ENCODE measurements at places on chromosomes 1 and 21.

DNA sequence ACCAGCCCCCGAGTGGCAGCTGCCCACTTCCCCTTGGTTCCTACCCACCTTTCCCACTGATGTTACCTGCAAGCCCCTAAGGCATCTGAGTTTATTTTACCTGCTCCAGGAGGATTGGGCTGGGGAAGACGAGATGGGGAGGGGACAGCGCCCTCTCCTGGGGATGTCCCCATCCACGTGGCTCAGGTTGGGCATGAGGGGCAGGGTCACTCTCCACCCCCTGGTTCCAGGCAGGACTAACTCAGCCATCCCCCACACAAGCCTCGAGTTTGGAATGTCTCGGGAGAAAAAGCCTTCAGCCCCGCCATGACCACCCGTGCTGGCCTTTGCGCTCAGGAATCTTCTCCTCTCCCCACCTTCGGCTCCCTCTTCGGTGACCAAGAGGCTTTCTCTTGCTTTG lies 90.0 kb downstream of the ARHGEF10L start:
- no peak for DNase-seq

- DNase-seq: no peak
Observed at GRCh38 chr1:90155721-90156487, 161.0 kb downstream of the ZNF326 start.

GRCh38 chr1:60152891-60153290 lies 79.3 kb upstream of the C1orf87 start:
- no peak for DNase-seq

DNA sequence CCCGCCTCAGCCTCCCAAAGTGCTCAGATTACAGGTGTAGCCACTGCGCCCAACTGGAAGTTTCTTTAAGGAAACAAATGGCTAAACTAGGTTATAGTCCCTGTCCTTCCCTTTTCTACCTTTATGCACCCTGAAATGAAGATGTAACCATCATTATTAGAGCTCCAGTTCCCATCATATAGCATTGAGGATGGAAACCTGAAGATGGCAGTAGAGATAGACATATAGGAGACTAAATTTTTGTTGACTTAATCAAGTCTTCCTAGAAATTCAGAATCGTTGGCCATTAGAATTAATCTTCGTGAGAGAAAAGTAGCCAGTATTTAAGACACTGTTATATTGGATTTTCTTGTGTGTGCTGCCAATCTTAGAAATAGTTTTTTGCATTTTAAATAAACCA lies 1016.3 kb upstream of the NCAM2 start:
- no peak for DNase-seq

- DNase-seq: no peak
Observed at GRCh38 chr1:162632698-162633080, 425 bp downstream of the DDR2 start.

- DNase-seq: no peak
Observed at GRCh38 chr1:195580988-195581387, 1027.3 kb downstream of the KCNT2 start.

DNA sequence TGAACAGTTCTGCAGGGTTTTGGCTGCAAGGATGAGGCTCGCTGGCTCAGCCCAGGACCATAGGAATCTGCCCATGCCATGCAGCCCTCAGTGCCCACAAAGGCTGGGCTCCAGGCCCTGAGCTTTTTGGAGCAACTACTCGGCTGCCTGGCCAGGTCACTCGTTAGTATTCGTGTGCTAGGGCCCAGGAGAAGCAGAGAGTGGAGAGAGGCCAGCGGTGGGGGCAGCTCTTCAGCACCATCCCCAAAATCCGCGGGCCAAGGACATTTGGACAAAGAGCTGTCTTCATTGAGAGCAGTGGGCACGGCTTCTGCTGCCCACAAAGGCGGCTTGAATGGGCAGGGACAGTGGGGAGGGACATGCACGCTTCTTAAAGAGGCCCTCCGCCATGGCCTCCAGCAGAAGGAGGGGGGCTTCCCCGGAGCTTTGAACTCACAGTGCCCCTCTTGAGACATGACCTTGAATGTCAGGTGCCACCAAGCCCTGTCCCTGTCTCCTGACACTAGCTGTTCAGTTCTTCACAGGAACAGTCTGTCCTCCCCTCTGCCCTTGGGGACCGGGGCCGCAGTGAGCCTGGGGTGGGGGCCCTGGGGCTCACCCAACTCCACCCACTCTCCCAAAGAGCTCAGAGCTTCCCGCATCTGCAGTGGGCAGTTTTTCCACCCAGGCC lies 106.1 kb upstream of the ARHGEF16 start:
- DNase-seq: no peak

DNA sequence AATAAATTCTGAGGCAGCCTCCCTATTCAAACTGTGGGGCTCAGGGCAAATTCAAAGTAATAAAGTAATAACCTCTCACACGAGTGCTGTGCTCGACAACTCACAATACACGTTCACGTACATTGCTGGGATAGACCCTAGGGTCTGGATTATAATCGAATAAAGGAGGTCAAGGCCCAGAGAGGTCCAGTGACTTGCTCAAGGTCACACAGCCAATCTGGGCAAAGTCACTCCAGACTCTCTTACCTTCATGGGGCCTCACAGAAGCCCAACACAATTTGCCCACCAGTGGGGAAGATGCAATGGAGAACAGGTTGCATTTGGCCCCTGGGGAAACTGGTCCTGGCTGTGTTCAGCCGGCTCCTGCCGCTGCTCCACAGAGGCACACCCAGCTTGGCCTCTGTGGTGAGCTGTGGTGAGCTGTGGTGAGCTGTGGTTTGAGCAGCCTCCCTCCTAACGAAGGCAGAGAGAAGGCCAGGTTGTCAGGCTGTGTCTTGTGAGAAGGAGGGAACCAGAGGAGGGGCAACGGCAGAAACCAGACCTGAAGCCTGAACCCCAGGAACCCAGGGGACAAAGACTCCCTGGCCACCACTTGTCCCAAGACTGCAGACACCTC lies 35.1 kb downstream of the NUAK2 start:
- DNase-seq: no peak

DNA sequence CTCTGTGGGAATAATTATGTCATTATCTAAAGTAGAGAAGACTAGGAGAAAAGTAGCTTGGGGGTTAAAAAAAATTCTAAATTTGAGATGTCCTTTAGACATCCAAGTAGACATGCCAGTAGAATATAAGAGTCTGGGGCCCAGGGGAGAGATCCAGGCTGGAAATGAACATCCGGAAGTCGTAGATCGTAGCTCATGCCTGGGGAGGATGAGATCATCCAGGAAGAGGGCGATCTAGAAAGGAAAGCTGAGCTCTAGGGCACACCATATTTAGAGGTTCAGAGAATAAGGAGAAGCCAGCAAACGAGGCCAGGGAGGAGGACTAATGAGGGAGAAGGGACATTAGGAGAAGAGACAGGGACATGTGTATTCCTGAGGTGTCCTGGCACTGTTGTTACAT lies 12.2 kb downstream of the NGF start:
- DNase-seq: no peak

DNA sequence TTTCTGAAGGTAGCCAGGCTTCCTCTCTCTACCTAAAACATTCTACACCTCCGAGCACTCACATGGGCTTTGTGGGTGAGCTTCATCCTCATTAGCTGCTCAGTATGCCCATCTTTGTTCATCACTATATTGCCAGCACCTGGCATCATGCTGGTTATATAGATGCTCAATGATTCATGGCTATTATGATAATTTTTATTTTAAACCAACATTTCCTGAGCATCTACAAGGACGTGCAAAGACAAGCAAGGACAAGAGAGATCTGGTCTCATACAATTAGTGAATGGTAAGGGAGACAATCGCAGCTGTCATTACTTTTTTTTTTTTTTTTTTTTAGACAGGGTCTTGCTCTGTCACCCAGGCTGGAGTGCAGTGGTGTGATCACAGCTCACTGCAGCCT lies 11.3 kb upstream of the QSOX1 start:
- DNase-seq: no peak

DNA sequence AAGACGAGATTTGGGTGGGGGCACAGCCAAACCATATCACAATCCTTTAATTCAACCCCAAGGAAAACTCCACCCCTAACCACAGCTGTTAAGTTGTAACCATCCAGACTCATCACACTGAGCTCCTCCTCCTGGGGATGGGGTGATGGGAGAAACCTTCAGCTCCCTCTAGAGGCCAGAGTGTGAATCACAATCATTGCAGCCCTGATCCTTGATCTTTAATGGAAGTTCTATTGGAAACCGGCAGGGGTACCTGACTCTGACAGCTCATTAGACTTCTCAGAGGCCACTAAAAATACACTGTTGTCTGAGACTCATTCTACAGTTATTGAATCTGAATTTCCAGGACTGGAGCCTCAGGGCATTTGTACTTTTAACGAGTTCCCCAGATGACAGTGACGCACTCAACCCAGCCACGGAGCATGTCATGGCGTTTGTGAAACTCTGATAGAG lies 127.2 kb downstream of the IGSF21 start:
- DNase-seq: peak; percentile 61

DNA sequence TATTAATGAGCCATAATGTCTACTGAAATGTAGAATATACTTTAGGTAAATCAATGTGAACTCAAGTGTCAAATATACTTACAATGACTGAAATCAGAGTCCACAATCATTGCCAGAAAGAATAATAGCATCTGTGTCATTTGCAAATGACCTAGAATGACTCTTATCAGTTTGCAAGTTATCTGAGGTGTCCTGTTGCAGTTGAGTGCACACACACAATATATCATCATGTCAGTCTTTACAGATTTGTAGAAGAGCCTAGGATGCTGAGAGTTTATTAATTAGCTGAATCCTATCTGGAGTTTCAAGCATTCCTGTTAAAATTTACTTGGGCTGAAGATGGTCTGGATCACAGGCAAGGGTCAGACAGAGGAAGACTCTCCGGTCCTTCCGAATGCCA lies 324.0 kb upstream of the GREM2 start:
- DNase-seq: no peak

DNA sequence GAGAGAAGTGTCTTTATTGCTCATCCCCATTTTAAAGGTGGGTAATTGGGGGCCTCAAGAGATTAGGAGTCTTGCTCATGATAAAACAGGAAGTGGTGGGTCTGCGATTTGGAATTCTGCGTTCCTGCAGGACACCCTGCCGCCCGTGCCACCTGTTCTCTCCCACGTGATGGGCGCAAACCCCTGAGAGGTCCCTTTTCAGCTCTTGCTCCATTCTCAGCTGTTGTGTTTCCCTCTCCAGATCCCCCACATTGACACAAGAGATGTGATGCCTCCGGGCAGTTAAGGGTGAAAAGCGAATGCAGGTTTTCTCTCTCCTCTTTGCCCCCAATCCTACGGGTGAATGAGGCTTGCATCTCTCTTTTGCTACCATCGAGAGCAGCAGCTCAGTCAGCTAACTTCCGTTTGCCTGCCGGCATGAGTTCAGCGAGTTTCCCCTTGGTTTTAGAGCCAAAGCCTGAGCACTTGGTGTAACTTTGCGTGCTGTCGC lies 57.5 kb downstream of the KIF26B start:
- no peak for DNase-seq

GRCh38 chr1:30275926-30276764 lies 447.2 kb downstream of the MATN1 start:
- no peak for DNase-seq

DNA sequence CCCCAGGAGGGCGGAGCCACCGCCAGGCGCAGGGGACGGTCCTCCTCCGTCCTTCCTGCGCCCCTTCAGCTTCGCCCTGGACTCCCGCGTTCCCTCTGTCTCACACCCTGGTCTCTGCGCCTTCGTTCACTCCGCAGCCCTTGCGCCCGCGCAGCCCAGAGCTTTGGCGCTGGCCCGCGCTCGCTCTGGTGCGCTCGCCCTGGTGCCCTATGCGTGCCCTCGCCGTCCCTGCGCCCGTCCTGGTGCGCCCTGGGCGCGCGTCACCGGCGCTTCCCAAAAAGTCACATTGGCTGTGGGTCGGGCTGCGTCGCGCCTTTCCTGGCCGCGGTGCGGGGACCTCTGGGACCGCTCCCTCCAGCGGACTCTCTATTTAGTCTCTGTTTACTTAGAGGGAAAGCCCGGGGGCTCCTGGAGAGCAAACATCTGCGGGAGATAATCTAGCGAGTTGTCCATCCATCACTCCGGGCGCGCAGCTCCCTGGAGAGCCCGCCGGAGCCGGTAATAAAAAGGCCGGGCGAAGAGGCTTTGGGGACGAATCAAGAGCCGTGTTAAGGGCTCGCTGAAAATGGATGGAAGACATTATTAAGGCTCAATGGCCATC lies 178.6 kb downstream of the PRDM16 start:
- no peak for DNase-seq

DNA sequence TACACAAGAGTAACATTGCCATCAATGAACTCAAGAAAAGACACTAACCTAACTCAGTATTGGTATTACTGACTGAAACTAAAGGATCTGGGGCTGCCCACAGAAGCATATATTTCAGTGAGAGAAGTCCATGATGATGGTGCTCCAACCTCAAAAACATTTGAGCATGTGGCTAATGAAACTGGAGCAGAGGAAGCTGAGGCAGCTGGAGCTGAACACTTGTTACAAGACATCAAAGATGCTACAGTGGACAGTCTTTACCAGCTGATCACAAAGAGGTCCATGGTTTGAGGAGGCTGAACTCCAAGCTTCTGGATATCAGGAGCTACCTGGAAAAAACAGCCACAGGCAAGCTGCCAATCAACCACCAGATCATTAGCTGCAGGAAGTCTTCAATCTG lies 42.2 kb upstream of the TTC39A start:
- no peak for DNase-seq

DNA sequence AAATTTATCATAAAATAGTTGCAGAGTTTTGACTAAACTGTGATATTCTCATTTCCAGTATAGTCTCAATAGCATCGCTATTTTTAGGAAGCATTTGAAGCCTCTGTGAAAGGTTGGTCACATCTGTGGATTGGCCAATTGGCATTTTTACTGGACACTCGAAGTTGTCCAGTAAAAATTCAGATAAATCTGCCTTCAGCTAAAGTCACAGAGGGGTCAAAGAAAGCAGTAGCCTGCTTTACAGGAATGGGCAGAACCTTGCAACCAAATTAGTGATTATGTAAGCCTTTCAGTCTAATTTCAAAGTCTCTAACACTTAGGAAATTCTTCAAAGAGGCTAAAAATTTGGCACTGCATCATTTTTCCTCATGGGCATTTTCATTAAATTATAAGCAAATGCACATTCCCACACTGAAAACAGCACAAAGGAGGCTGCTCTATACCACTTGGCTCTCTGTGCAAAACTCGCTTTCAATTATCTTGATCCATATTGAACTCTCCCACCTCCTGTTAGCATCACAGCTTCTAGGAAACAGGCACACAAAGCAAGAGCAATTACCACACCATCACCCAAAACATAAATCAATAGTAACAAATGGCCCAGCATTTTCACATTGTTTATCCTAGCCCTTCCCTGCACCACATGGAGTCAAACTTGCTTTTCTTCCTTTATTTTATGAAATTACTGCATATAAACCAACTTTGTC lies 318.5 kb upstream of the DUSP10 start:
- no peak for DNase-seq

DNA sequence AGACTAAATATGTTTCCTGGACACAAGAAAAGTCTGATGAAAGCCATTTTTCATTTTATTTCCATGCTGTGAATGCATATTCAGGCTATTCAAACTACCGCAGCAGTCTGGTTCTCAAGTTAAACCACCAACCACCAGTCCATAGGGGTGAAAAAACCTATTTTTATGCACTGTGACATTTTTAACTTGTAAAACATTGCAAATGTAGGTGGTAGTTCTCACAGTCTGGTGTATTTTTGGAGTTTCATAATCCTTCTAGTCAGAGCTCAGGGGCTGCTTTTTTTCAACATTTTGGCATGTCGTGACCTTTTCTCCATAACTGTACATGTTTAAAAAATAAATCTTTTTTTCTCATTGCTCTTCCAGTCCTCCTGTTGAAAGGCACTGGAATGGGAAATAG lies 907.6 kb upstream of the ADGRL2 start:
- DNase-seq: no peak

Measured in SHP77 treated with DMSO at 0.1 percent for 48 hours (cell line).